ENCODE measurements at places on chromosomes 13 and 19.

DNA sequence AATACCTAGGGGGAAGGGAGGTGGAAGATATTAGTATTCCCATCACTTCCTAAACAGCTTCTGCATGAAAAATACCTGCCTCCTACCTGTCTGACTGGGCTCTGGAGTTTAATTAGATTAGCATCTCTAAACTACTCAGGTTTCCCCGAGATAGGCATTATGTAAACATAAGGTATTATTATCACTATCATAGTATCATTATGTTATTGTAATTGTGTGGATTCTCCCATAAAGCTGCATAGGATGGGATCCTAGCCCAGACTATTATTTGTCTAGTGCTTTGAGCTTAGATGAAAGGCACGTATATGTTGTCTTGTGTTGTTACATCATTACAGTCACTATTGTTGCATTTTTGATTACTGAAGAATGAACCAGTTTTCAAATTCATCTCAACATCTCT, 115.2 kb upstream of the SOX21 start:
- DNase-seq, result no peak

- DNase-seq, result no peak
Measured at GRCh38 chr13:33090755-33091414, 74.7 kb downstream of the KL start.

- DNase-seq, result no peak
Measured at GRCh38 chr19:3480383-3481091, at the start of gene SMIM24. Gene SMIM24 (minus strand): TSS chr19:3480525. CDS start chr19:3480463, 62 bp downstream.

- peak; percentile 89 for DNase-seq
Measured at GRCh38 chr19:42121656-42122069, 10.6 kb downstream of the POU2F2 start.

DNA sequence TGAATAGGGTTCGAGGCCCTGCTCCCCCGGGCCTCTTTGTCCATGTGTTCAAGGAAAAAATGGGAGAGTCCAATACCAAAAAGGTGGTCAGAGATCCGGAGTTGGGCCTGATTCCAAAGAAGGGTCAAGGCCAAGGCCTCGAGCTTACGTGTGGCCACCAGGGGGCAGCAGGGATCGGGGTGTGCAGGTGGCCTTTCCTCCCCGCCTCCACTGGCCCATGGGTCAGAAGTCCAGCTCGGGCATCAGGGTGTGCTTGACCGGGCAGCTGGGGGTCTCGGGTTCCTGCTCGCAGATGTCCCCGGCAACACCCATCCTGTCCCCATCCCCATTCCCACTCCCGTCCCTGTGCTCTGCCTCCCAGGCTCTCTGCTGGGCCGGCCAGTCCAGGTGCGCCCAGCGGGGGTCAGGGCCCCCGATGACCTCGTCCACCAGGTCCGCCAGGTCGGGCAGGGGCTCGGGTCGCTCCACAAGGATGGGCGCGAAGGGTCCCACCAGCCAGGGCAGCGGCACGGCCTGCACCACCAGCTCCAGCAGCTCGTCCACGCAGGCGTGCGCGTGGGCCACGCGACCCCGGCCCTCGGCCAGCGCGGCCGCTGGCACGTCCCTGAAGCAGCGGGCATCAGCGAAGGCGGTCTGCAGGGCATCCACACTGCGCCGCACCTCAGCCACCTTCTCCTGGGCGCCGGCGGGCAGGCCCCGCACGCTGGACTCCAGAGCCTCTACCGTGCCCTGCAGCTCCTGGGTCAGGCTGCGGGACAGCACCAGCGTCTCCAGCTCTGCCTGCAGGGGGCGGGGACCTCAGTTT, 5.2 kb upstream of the PLIN4 start:
- DNase-seq, result no peak

DNA sequence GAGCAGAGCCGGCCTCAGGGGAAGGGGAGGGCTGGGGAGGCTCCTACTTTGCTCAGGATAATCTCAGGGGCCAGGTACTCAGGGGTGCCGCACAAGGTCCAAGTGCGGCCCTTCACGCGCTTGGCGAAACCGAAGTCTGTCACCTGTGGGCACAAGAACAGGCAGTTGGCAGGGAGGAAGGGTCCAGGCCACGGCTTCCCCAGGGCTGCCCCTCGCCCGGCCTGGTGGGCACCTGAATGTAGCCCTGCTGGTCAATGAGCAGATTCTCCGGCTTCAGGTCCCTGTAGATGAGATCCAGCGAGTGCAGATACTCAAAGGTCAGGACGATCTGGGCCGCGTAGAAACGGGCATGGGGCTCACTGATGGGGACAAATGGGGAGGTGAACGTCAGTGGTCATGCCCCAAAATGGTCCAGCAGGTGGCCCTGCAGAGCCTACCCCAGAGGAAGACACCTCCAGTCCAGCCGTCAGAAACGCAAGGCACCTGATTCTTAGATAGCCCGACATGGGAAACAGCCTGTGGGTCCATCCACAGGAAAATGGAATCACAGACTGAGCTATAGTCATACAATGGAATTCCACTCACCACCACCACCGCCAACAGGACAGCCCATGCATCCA, 7.1 kb upstream of the SAMD1 start:
- no peak for DNase-seq

GRCh38 chr19:31280287-31281006, 68.8 kb downstream of the TSHZ3 start:
- DNase-seq, result no peak

GRCh38 chr13:45691667-45692066, 10.5 kb upstream of the CBY2 start:
- DNase-seq, result no peak

GRCh38 chr13:81406639-81407292, 1065.8 kb upstream of the SPRY2 start:
- DNase-seq, result no peak

GRCh38 chr19:55601084-55601483, 996 bp downstream of the ZNF524 start:
- no peak for DNase-seq

DNA sequence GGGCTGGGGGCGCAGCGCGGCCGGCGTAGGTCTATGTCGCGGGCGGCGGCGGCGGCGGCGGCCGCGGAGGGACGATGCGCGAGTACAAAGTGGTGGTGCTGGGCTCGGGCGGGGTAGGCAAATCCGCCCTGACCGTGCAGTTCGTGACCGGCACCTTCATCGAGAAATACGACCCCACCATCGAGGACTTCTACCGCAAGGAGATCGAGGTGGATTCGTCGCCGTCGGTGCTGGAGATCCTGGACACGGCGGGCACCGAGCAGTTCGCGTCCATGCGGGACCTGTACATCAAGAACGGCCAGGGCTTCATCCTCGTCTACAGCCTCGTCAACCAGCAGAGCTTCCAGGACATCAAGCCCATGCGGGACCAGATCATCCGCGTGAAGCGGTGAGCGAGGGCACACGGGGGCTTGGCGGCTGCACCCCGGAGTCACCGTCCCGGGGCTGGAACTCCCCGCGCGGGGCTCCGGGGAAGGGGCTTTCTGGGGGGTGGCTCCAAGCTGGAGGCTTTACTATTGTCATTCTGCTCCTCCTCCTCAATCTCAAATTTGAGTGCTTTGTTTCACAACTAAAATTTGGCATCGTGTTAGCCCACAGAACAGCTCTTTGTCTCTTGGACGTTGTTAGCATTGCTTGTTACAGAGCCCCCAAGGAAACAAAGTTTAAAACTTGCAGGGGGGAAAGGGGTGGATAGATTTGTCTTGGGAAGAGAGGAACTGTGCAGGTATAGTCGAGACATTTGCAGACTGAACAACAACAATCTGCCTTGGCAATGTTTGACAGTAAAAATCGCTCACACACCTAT, 630 bp downstream of the RAP2A start:
- no peak for DNase-seq

DNA sequence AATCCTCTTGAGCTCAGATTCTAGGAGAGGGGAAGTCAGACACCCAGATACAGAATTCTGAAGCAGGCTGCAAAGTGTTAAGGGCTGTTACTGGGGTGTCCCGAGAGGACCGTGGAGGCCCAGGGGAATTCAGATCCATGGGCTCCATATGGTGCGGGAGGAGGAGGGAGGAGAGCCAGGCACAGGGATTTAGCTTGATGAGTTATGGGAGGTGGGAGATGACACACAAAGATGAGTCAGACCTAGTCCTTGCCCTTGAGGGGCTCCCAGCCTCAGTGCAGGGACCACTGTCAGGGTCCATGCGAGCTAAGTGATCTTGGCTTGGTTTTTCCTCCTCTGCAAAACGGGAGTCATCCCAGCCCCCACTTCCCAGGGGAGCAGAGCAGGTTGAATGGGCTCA, 14.4 kb upstream of the GIPR start:
- no peak for DNase-seq

GRCh38 chr19:54461613-54462012, 2.0 kb downstream of the LENG9 start:
- no peak for DNase-seq

DNA sequence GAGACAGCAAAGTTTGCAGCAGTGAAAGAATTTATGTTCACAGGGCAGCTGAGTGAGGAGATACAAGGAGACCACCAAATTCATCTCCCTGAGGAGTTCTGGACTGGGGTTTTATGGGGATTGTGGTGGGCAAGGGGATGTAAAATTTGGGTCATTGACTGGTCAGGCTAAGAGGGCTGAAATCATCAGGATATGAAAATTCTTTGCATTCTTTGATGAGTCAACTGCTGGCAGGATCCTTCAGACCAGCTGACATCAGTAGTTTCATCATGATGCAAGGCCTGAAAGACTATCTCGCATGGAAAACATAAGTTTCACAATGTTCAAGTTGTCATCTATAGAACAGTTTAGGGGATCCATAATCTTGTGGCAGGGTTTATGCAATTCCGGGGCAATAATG, 869.5 kb upstream of the PCDH9 start:
- DNase-seq, result no peak

DNA sequence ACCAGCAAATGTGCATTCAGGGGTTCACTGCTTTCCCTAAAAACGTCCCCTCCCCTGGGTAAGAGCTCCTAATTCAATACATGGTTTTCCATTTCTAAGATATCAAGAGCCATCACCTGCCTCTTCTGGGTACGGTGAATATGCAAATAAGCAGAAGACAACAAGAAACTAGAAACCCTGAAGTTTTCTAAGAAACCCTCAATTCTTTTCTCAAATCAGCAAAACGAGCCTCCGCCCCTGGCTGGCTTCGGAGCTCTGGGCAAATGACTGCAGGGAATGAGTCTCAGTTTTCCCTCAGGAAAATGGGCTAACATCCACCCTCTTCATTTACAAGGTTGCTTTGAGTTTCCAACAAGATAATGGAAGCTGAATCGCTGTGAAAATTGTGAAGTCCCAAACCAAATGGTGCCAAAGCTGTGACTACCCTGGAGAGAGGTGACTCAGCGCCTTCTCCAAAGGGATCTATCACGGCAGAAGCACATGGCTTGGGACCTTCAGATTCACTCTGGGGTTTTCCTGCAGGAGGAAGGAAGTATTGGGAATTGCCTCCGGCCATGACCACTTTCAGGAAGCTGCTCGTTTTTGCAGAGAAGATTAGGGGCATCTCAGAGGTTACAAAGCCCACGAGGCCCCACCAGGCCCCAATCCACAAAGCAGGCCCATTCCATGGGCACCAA, 26.6 kb downstream of the KLF2 start:
- no peak for DNase-seq

GRCh38 chr13:19685437-19685836, 52.0 kb downstream of the MPHOSPH8 start:
- no peak for DNase-seq

GRCh38 chr19:1041835-1042685, 2.2 kb downstream of the ABCA7 start:
- no peak for DNase-seq

GRCh38 chr19:4310247-4311121, 6.1 kb downstream of the FSD1 start:
- no peak for DNase-seq

DNA sequence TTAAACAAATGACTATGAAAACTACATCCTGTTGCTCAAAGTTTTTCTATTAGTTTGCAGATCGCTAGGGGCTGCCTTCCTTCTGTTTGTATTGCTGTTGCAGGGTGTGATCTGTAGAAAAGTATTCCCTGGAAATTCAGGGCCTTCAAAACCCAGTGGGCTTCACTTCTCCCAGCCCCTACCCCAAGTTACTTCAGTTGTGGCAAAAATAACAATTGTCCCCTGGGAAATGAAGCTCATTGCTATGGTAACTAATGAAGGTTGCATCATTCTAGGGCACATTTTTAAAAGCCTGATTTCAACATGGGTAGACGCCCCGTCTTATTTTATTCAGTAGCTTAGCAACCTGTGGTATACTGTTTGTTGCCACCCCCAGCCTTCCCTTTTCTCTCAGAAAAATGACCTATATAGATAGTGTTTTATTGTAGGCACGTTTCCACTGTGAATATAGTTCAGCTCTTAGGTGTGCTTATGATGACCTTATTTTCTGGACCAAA, 60.9 kb downstream of the WDFY2 start:
- DNase-seq, result no peak

DNA sequence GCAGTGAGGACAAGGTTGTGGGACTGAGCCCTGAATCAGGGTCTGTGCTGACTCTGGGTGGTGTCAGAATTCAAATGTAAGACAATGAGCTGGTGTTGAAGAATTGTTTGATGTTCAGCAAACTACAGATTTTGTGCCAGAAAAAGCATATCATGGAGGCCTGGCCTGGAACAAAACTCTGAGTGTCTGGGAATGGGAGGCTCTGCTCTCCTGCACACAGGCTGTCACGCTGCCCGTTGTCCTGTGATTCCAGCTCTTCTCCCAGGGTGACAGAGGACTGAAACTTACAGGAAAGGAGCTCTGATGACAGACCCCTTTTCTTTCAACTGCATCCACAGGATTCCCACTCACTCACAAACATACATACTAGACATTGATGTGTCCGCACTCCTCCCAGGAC, 120.1 kb downstream of the ZNF486 start:
- DNase-seq, result no peak

GRCh38 chr13:107375701-107376340, 807.9 kb upstream of the ARGLU1 start:
- no peak for DNase-seq

DNA sequence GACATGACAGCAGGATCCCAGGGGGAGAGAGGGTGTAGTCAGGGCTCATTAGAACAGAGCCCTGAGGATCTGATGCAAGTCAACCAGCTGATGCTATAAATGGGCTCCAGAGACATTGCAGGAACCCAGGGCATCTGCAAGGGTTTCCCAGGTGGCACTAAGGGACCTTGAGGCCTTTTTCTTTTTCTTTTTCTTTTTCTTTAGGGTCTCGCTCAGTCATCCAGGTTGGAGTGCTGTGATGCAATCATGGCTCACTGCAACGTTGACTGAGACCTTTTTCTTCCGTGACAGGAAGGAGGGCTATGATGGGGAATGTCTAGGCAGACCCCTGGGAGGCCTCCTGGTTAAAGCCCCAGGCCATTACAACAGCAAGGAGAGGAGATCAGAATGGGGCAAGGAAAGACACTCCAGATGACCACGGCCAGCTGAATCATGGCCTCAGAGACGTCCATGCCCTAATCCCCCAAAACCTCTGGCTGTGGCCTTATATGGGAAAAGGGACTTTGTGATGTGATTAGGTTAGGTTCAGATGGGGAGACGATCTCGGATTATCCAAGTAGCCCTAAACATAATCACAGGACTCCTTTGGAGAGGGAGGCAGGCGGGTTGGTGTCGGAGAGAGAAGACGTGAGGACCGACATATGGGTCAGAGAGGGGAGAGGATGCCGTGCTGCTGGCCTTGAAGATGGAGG, 4.5 kb upstream of the FCGRT start:
- DNase-seq, result no peak

DNA sequence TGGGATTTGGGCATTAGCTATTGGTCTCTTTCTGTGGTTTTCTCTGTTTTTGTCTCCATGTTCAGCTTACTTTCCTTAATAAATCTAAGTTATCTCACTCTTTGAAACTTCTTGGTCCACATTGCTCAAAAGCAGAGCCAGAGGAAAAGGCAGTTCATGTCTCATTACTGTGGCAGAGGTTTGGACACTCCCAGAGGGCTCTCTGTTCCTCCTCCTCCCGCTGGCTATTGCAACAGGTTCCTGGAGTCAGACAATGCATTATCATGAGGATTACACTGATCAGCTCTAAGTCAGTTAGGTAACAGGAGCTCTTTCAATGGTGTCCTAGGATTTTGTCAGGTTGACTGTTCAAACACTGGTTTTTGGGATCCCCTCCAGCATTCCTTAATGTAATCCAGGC, 298.8 kb downstream of the NDFIP2 start:
- no peak for DNase-seq

Measured in stimulated activated CD4-positive, alpha-beta T cell treated with anti-CD3 and anti-CD28 coated beads, Interleukin-1b, Interleukin-23, amount 100 ng/mL, for 24 hours (primary cell).